ENCODE measurements at places on chromosomes 13 and 19. TPM values are rescaled to one million over a fixed set of nuclear protein-coding genes. Genes with fewer than 3 reads are reported as not detected.

Gene ZNF134
- polyA plus RNA-seq, result 5.4 TPM

Gene CACNG6
- polyA plus RNA-seq, result not detected

Gene FKRP
- polyA plus RNA-seq, result 13.0 TPM

Gene ZIC5
- not detected for polyA plus RNA-seq

Gene GSX1
- not detected for polyA plus RNA-seq

- no peak overlapping the region for H3K27ac ChIP-seq
- no peaks in the 10 kb centered on the region for H3K4me1 ChIP-seq
- no peaks in the 10 kb centered on the region for H3K36me3 ChIP-seq
- H3K27me3 ChIP-seq, result no peaks in the 10 kb centered on the region
These were observed 200.9 kb downstream of the OXGR1 start for GRCh38 chr13:96793404-96793755.

DNA sequence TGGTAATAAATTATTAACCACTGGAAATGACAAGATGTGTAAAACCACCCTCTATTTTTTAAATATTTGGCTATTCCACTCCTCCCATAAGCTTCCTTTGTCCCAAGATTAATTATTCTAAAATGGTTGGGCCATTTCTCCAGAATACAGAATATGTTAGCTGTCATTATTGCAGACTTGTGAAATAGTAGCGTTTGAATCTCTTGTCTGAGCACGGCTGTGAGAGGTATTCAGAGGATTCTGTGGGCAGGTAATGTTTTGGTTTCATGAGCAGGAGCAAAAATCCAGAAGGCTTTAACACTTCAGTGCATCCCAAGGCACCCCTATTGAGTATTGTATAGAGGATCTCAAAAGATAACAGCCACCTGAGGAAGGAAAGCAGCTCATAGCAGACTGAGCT is 256.0 kb downstream of the UQCRFS1 start:
- no peak for DNase-seq
- H3K36me3 ChIP-seq, result no peaks in the 10 kb centered on the region
- no peak overlapping the region for H3K27ac ChIP-seq
- no peak overlapping the region for H3K4me3 ChIP-seq
- H3K4me1 ChIP-seq, result no peaks in the 10 kb centered on the region
- no peaks in the 10 kb centered on the region for H3K27me3 ChIP-seq

GRCh38 chr19:18932216-18932841 is 8.7 kb downstream of the HOMER3 start:
- H3K36me3 ChIP-seq, result peaks cover 10% of the 10 kb centered on the region
- H3K4me1 ChIP-seq, result no peaks in the 10 kb centered on the region

- H3K4me3 ChIP-seq, result no peak overlapping the region
- DNase-seq, result no peak
- no peaks in the 10 kb centered on the region for H3K4me1 ChIP-seq
These were observed 17.9 kb downstream of the BTBD2 start for GRCh38 chr19:1997353-1998233.

GRCh38 chr13:107203146-107203847 is 635.4 kb upstream of the ARGLU1 start:
- H3K36me3 ChIP-seq, result no peaks in the 10 kb centered on the region
- peak; percentile 15 for DNase-seq
- H3K4me3 ChIP-seq, result no peak overlapping the region
- peak overlapping the region; percentile 80 for H3K27ac ChIP-seq

DNA sequence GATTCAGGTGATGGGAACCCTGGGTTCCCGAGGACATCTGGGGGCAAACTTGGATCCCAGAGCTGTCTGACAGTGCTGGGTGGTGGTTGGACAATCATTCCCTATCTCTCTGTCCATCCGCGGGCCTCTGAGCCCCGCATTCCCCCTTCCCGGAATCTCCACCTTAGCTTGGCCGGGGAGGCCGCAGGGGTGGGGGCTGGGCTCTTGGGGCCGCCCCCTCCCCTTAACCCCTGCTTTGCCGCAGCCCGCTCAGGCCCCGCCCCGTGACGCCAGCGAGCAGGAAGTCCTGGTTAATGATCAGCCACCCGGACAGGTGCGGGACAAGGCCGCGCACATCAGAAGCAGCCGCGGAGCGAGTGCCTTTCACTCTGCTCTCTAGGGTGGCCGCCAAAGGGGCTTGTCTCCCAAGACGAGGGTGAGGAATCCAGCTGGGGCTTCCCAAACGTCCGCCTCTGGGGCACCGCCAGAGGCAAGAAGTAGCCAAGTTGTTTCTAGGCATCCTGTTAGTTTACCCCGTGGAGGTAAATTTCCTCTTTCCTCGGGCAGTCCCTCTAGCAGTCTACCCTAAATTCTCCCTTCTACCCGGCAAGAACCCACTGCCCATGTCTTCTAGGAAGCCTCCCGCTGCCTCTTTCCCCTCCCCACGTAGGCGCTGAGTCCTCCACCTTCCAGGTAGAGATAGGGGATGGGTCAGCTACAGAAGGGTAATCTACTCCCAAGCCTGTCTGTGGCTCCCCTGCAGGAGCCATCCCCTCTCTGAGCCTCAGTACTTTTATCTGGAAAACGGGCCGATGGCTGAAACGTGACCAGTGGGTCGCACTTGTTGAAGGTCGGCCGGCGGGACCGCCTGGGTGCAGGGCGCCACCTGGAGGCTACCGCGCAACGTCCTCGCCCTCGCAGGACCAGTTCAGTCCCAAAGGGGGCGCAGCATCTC is 3.0 kb downstream of the IRF2BP1 start:
- H3K36me3 ChIP-seq, result peaks cover 7% of the 10 kb centered on the region
- H3K27ac ChIP-seq, result no peak overlapping the region
- DNase-seq, result peak; percentile 63
- peaks cover 40% of the 10 kb centered on the region for H3K4me1 ChIP-seq
- peaks cover 12% of the 10 kb centered on the region for H3K27me3 ChIP-seq

- H3K4me3 ChIP-seq, result no peak overlapping the region
- H3K4me1 ChIP-seq, result peaks cover 17% of the 10 kb centered on the region
- H3K27me3 ChIP-seq, result no peaks in the 10 kb centered on the region
- no peak for DNase-seq
These were observed 3.3 kb downstream of the REX1BD start for GRCh38 chr19:18591735-18592385.

DNA sequence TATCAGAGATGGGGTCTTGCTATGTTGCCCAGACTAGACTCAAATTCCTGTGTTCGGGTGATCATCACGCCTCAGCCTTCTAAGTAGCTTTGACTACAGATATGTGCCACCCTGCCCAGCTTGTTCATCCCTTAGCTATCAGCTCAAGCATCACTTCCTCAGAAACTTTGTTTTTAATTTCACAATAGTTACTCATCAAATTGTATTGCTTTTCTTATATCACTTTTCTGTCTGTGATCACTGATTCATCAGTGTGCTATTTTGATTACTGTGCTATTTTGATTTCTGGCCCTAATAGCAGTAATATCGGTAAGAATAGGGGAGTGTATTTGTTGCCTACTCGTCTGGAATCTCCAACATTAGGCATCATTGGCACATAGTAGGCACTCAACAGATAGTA is 878.6 kb upstream of the PCDH20 start:
- no peaks in the 10 kb centered on the region for H3K36me3 ChIP-seq
- H3K4me3 ChIP-seq, result no peak overlapping the region
- no peak for DNase-seq

GRCh38 chr13:43232873-43233265 is 209.5 kb downstream of the DNAJC15 start:
- H3K27ac ChIP-seq, result no peak overlapping the region
- no peak overlapping the region for H3K4me3 ChIP-seq
- no peaks in the 10 kb centered on the region for H3K36me3 ChIP-seq
- H3K4me1 ChIP-seq, result no peaks in the 10 kb centered on the region

- no peak for DNase-seq
- H3K27ac ChIP-seq, result no peak overlapping the region
- H3K27me3 ChIP-seq, result no peaks in the 10 kb centered on the region
- no peak overlapping the region for H3K4me3 ChIP-seq
- no peaks in the 10 kb centered on the region for H3K36me3 ChIP-seq
- peaks cover 38% of the 10 kb centered on the region for H3K4me1 ChIP-seq
These were observed 239.7 kb upstream of the MAB21L1 start for GRCh38 chr13:35716186-35716585.

DNA sequence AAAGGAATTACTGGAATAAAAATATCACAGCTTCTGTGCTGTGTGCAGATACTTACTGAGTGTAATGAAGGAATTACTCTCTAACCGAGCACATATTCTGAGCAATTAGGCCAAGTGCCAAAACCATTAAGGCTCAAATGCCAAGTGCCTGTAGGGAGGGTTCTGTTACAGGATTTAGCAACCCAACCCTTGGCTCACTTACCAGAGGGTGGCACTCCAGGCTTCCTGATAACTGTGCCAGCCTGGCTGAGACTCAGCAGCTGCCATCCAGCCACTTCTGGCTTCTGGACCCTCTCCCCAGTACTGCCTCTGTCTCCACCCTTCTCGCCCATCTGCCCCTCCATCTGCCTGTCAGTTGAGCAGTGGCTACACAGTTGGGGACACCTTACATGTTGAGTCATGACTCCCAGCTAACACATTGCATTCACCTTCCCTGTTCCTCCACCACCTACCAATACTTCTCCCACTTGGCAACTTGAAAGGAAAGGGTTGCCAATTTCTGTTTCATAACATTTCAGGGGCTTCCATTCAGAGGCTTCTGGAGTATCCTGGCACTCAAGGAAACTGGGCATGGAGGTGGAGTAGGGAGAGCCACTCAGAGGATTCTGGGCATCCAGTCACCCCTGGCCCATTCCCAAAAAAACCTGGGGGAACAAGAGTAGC is 110.5 kb downstream of the COG6 start:
- H3K27me3 ChIP-seq, result no peaks in the 10 kb centered on the region
- no peak overlapping the region for H3K27ac ChIP-seq
- peaks cover 14% of the 10 kb centered on the region for H3K4me1 ChIP-seq

DNA sequence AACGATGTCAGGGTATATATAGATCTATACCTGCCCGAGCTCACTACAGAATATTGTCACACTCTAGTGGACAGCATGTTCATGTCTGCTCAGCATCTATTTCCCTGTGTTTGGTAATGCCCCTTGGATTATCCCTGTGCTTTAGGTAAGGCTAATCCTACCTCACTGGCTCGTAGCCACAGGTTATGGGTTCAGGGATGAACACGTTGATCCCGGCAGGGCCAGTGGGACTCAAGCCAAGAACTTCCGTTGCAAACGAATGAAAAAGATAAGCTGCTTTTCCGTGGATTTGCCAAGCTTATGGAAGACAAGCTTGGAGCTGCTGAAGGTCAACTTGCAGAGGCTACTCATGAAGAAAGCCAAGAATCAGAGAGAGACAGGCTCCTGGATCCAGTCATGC is 400.0 kb upstream of the TSHZ3 start:
- peaks cover 20% of the 10 kb centered on the region for H3K27me3 ChIP-seq
- H3K36me3 ChIP-seq, result no peaks in the 10 kb centered on the region
- H3K4me3 ChIP-seq, result no peak overlapping the region
- DNase-seq, result no peak

GRCh38 chr13:76091076-76091475 is 454.9 kb downstream of the LMO7 start:
- no peak for DNase-seq
- H3K27me3 ChIP-seq, result no peaks in the 10 kb centered on the region
- H3K4me1 ChIP-seq, result no peaks in the 10 kb centered on the region
- no peak overlapping the region for H3K4me3 ChIP-seq

DNA sequence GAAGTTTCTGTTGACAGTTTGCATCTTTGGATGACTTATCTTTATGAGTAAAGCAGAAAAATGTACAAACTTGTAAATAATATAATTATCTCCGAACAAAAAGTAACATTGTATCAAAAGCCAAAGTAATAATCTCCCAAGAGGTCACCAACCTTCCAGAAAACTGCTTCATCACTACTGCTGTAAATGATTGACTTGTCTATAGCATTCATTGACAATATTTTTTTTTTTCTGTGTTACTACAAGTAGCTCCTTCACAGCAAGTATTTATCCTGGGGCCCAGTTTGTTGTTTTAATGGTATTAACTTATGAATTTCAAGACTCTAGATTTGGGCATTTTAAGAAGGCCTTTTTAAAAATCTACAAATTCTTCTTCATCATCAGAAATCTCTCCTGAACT is 242.4 kb downstream of the KLF12 start:
- H3K27ac ChIP-seq, result no peak overlapping the region
- H3K36me3 ChIP-seq, result no peaks in the 10 kb centered on the region
- H3K4me3 ChIP-seq, result no peak overlapping the region
- DNase-seq, result no peak
- H3K4me1 ChIP-seq, result no peaks in the 10 kb centered on the region

GRCh38 chr19:3073159-3073563 is 10.9 kb upstream of the TLE5 start:
- H3K36me3 ChIP-seq, result no peaks in the 10 kb centered on the region
- no peak overlapping the region for H3K4me3 ChIP-seq

DNA sequence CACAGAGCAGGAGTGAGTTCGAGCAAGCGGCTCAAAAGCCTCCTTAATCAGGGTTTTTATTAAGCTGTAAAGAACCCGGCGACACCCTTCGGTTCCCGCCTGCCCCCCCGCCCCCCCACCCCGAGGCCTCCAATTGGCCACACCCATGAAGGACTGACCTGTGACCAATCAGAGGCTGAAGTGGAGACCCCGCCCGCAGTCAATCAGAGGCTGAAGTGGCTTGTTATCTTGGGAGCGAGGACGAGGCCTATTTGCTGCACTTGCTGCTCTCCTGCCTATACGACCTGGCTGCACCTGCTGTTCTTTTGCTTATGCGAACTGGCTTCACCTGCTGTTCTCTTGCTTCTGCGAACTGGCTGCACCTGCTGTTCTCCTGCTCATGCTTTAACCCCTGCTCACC is 844.9 kb downstream of the OLFM4 start:
- H3K27me3 ChIP-seq, result no peaks in the 10 kb centered on the region
- no peak overlapping the region for H3K27ac ChIP-seq
- H3K4me1 ChIP-seq, result no peaks in the 10 kb centered on the region
- H3K36me3 ChIP-seq, result no peaks in the 10 kb centered on the region
- DNase-seq, result no peak
- no peak overlapping the region for H3K4me3 ChIP-seq

DNA sequence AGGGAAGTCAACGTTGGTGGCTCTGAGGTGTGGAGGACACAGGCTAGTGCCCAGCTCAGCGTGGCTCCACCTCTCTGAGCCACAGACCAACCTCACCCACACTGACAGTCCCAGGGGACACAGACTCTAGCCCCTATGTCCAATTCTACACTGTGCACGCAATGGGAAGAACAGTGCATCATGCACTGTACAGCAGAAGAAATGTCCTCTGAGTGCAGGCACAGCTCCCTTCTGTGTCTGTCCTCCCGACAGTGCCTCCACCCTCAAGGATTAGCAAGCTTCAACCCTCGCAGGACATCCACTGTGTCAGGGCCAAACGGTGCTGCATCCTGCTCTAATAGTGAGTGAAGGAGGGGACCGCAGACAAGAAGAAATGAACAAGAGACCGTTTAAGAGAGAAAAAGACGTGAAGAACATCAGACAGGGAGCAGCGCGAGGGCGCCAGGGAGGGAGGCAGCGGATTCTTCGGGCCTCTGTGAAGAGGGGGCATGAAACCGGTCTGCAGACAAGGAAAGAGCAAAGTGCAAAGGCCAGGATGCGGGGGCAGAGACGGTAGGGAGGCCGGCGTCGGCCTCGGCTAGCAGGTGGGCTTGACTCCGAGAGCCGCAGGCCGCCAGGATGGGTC is 681 bp downstream of the ZNF837 start:
- no peaks in the 10 kb centered on the region for H3K36me3 ChIP-seq
- H3K27ac ChIP-seq, result peak overlapping the region; percentile 74
- H3K4me1 ChIP-seq, result peaks cover 31% of the 10 kb centered on the region
- no peaks in the 10 kb centered on the region for H3K27me3 ChIP-seq
- DNase-seq, result no peak

DNA sequence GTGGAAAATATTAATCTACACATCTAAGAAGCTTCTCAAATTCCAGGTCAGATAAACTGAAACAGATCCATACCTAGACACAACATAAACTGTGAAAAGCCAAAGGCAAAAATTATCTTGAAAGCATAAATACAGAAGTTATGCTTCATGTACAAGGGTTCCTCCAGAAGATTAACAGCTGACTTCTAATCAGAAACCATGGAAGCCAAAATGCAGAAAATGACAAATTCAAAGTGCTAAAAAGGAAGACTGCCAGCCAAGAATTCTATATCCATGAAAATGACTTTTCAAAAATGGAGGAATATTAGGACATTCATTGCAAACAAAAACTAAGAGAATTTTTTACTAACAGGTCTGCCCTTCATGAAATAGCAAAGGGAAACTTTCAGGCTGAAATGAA is 72.8 kb downstream of the MYO16 start:
- H3K27me3 ChIP-seq, result no peaks in the 10 kb centered on the region
- DNase-seq, result no peak

Data from heart right ventricle (tissue), 16 donors.